Pancreas (tissue), 10 donors: ENCODE measurements at places on chromosomes 3 and 15. TPM values are rescaled to one million over a fixed set of nuclear protein-coding genes. Genes with fewer than 3 reads are reported as not detected.

- DNase-seq, result no peak
Observed at GRCh38 chr3:49401766-49402165, 10.0 kb downstream of the RHOA start.

DNA sequence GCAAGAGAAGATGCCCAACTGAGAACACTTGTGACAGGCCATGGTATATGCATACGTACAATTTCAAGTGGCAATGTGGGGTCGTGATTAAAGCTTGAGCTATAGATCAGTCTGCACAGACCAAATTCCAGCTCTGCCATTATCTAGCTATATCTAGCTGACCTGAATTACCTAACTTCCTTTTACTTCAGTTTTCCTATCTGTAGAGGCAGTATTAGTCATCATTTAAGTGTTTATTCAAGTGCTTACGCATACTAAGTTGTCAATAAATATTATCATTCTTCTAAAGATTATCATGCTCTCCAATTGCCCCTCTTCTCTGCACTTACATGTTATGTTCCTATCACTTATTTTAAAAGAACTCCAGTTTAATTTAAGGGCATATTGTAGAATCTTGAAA lies 87.9 kb downstream of the ARPP21 start:
- DNase-seq, result no peak

DNA sequence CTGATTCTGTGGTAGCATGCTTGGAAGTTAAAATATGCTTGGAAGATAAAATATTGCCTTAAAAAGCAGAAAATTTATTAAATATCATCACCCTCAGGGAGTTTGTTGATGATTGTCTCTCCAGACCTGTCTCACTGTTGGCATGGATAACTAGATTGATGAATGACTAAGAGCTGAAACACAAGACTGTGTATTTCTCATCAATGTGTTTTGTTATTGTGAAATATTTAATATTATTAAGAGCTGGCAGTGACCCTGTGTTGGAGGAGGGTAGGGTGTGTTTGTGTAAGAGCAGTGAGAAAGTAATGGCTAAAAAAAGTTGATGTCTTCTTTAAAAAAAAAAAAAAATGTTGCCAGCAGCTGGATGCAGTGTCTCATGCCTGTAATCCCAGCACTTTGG lies 82.2 kb downstream of the ITPR1 start:
- no peak for DNase-seq

DNA sequence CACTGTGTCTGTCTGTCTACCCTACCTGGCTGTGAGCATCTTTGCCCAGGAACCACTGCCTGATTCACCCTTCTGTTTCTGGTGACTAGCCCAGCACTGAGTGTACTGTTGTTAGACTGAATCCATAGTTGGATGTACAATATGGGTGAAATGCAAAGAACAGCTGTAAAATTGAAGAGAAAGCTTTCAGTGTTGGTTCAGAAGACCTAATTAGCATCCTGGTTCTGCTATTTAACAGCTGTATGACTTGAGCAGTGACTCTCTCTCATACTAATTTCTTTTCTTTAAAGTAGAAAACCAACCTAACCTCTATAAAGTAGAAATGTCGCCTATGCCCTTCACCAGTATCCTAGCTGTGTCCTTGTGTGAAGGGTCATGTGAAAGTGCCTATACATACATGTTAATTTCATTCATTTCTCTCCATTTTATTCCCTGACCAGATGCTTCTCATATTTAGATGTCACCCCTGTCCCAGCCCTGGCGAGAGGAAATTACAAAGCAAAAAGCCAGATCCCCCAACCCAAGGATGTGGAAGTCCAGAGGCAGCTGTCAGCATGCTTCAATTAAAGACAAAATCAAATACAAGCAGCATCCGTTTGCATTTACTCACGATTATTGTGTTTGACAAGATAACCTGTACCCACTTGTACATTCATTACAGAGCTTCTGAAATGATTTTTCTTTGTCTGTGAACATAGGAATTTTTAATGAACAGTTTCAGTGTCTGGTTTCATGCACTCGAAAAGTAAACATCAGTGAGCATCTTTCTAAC lies 305.7 kb upstream of the ICE2 start:
- DNase-seq, result no peak

GRCh38 chr3:133872161-133872560 lies 23.5 kb downstream of the RAB6B start:
- no peak for DNase-seq

DNA sequence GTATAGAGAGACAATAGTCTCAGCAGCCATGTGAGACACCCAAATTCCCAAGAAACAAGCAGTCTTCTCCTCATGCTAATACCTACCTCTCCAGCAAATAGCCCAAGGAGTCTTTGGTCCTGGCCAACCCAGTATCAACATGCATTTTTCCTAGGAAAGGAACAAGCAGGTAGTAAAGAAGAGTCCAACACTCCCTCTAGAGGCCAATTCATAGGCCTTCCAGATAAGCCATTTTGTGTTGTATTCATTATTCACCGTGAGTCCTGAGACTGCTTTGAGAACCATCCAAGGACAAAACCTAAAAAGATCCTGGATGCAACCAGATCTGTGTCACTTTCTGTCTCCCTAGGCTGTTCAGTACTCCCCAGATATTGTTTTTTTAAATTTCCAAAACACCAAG lies 63.6 kb upstream of the SNTN start:
- no peak for DNase-seq

DNA sequence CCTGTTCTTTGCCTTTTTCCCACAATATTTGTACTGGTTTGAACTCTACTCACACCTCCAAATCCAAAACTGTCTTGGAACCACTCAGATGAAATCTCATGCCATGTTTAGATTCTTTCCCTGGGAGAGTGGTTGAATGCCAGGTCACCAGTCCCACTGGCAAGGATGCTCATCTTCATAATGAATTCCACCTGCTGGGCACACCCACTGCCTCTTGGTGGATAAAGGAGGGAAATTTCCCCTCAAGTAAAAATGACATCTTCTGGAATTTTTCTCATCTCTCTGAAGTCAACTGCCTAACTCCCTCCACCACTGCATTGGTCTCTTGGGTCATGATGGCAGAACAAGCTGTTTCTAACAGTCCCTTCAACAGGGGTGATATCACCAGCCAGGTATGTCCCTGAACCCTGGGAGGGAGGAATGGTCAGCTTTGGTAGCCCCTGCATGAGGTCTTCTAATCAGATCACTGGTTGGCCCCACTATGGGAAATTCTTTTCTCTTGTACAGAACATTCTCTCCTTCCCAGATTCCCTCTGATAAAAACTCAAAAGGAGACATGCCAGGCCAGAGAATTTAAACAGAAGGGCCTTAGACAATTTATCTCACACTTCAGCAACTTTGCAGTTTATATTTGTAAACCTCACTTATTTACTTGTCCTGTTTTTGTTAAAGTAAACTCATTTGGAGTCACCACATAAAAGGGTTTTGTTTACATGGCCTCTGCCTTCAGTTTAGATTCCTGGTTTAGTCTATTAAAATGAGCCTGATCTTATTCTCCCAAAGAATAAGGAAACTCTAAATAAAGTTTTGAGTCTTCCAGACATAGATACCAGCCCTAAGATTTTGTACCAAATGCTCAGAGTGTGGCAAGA lies 143.4 kb downstream of the WNT5A start:
- DNase-seq, result no peak

DNA sequence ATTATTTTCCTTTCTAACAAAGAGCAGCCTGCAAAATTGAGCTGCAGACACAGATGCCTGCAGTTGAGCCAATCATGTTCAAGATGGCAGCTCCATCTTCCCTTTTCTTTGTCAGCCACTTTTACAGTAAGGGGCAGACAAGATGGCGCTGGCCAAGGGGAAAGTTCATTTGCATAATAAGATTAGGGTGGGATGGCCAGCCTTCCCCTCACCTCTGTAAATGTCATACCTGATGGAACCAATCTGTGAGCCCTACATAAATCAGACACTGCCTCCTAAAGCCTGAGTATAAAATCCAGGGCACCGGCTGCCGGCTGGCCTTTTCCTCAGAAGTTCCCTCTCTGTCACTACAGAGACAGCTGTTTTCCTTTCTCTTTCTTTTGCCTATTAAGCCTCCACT lies 15.8 kb downstream of the PATL2 start:
- DNase-seq, result no peak

DNA sequence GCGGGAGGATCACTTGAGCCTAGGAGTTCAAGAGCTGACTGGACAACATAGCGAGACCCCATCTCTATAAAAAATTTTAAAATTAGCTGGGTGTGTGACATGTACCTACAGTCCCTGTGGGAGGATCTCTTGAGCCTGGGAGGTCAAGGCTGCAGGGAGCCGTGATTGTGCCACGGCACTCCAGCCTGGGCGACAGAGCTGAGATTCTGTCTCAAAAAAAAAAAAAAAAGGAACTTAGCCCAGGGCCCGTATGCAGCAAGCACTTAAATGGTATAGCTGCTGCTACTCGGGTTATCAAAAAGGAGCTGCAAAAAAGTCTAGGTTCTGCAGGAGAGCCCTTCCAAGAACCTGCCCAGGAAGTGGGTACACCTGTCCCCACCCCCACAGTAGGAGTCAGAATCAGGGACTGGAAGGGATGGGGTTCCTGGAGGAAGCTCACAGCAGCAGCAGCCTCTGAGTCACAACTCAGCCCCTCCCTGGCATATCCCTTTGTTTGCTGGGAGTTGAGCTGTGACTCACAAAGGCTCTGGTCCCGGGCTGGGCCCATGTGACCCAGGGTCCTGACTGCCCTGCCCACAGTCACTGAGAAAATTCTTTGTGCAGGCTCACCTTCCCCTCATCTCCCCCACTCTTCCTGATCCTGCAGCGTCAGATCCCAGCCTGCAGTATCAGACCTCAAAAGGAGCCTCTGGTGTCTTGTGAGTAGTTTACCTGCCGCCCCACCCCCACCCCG lies at the start of gene SPATA12:
TSS of gene SPATA12 (plus strand) at position 576 of the 733 bp plus-strand sequence. CDS start 13,031 bp downstream, outside the sequence.
- peak; percentile 71 for DNase-seq

GRCh38 chr3:89584398-89584797 lies 477.0 kb downstream of the EPHA3 start:
- DNase-seq, result no peak

DNA sequence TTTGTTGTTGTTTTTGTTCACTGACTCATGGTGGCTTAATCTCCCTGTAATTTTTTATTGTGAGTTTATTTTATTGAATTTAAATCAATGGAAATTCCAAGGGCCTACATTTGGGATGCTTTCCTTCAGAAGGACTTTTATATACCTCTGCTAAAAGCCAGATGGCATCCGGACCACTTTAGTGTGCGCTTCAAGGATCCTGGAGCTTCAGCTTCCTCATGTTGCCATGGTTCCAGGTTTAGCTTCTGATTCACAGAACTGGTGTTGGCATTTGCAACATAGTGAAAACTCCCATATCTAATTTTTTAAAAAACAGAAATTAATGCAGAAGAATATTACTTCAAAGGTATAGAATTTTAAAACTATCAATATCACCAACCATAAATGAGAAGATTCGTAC lies 8.5 kb upstream of the HACD2 start:
- no peak for DNase-seq

DNA sequence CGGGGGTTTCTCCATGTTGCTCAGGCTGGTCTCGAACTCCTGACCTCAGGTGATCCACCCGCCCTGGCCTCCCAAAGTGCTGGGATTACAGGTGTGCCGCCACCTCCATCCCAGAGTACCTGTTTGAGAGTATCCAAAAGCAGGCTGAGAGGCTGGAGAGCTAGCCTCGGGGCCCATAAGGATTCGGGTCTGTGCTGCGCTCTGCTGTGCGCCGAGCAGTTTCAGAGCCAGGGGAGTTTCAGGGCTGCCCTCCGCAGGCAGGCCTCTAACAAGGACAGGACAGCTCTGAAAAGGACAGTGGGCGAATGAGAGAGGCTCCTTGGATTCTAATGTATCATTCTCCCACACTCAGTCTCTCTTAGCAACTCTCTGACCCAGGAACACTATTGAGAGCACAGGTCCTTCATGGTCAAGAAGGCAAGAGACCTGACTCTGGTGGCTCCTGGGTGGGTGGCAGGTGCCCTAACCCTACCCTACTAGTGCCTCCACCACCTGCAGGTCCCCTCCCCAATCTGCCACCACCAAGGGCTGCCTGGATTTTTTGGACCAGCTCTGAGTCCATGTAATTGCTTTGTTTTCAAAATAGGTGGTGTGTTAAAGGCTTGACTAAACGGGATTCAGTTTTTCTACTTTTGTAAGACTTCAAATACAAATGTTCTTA lies 27.8 kb downstream of the MAGEF1 start:
- DNase-seq, result no peak

- DNase-seq, result peak; percentile 29
Observed at GRCh38 chr3:157175691-157176507, 16.0 kb upstream of the CCNL1 start.

GRCh38 chr15:80699981-80700380 lies 4.9 kb downstream of the ABHD17C start:
- no peak for DNase-seq

GRCh38 chr3:62600033-62600432 lies 226.7 kb upstream of the FEZF2 start:
- no peak for DNase-seq

DNA sequence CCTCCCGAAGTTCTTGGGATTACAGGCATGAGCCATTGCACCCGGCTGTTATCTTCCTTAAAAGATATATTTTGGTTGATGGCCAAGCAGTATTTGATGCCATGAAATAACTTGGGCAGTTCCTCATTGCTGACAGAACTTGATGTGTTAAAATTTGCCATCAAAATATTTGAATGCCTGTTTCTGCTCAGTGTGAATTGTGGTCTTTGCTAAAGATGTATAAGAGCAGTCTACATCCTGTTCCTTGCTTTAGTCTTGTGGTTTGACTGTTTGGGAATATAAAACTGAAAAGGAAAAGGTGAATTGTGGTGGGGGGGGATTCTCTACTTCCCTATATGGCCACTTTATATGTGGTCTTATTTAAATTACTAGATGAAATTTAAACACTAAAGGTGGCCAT lies 14.0 kb downstream of the TRIM71 start:
- DNase-seq, result no peak

- no peak for DNase-seq
Observed at GRCh38 chr3:170801597-170801996, 68.4 kb downstream of the RPL22L1 start.

- DNase-seq, result no peak
Observed at GRCh38 chr3:11900824-11901223, 54.1 kb upstream of the TAMM41 start.

- DNase-seq, result no peak
Observed at GRCh38 chr3:24616110-24616829, 121.6 kb upstream of the THRB start.

DNA sequence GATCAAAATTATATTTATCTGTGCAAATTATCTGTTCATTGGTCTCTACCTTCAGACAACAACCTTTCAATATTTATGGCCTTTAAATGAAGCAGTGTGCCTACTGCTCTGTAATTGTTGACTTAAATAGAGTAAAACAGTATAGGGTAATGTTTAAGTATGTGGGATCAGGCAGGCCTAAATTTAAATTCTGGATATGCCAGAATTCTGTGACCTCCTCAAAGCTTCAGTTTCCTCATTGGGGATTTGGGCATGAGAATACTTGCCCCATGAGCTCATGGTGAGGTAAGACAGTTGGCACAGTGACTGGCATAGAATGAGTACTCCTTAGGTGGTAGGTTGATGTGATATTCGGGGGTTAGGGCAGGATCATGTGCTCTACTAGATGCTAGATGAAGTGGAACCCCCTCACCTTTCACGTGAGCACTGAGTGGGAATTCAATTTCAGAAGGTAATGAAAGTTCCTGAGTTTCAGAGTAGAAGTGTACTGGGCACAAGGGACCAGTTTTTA lies 14.9 kb downstream of the ARL8B start:
- no peak for DNase-seq

ST8SIA2 gene
- total RNA-seq, result not detected

SEMA3F gene
- 2.8 TPM for total RNA-seq

ENTPD3 gene
- 10.0 TPM for total RNA-seq

VWA5B2 gene
- 6.3 TPM for total RNA-seq

AQP9 gene
- 0.28 TPM for total RNA-seq

LRTM1 gene
- not detected for total RNA-seq

RPL32 gene
- total RNA-seq, result 931 TPM

SEC22A gene
- 5.8 TPM for total RNA-seq

CCDC191 gene
- total RNA-seq, result 4.9 TPM

KBTBD8 gene
- 0.60 TPM for total RNA-seq

GOLGA6L10 gene
- 1.4 TPM for total RNA-seq

TEX55 gene
- not detected for total RNA-seq

CPN2 gene
- total RNA-seq, result not detected
